SK-MEL-5 (cell line): ENCODE measurements at places on chromosomes 2 and 18.

- no peak for DNase-seq
These were observed 42.2 kb upstream of the ARHGAP15 start for GRCh38 chr2:143087033-143087432.

- no peak for DNase-seq
These were observed 498.6 kb downstream of the TXNL1 start for GRCh38 chr18:56139792-56140254.

DNA sequence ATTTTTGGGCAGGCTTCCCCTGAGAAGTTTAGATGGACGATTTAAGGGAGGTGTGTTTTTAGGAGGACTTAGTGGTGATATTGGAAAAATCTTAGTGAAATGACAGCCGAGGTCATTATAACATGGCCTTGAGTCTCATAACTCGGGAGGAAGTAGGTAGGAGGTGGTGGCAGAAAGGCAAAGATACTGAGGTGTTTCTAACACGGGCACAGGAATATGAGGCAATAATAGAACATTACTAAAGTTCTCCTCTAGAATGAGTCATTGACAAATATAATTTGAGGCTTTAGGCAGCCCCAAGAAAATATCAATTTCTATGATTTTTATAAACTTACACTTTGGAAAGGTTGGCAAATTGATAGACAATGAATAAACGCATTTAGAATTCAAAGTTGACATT, 146.1 kb upstream of the ZEB2 start:
- DNase-seq: no peak

GRCh38 chr18:76356666-76357065, 138.4 kb downstream of the ZNF516 start:
- no peak for DNase-seq

- no peak for DNase-seq
These were observed 70.6 kb downstream of the CERS6 start for GRCh38 chr2:168526641-168527040.

DNA sequence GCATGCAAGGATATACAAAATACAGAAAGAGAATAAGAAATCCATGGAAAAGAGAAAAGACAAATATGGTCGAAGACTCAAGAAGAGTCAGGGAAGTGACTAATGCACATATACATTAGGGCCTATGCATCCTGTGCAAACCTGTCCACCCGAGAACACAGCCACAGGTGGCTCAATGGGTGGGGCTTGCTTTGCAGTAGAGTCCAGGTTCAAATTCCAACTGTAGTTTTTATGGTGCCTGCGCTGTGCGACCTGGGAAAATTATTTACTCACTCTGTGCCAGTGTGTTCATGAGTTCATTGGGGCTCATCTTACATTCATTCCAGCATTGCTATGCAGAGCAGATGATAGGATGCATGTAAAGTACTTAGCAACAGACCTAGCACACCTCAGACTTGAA, 244.7 kb downstream of the CTNNA2 start:
- DNase-seq: no peak

- DNase-seq: no peak
These were observed 443.9 kb downstream of the PID1 start for GRCh38 chr2:228827056-228827700.
